ENCODE measurements at places on chromosomes 11 and 22. TPM values are rescaled to one million over a fixed set of nuclear protein-coding genes. Genes with fewer than 3 reads are reported as not detected.
A peak's percentile ranks its signal among the peaks of the same experiment; 100 is the strongest.

Gene GGTLC2
- not detected for total RNA-seq

Gene MOGAT2
- total RNA-seq: not detected

Gene STARD10
- 10.4 TPM for total RNA-seq

Gene ESAM
- not detected for total RNA-seq

Gene SULT4A1
- total RNA-seq: not detected

Gene LRRC55
- not detected for total RNA-seq

Gene ADAMTS8
- not detected for total RNA-seq

Gene P2RY6
- 1.5 TPM for total RNA-seq

GRCh38 chr11:114880442-114880841 lies 202.1 kb downstream of the NXPE2 start:
- no peak for DNase-seq

DNA sequence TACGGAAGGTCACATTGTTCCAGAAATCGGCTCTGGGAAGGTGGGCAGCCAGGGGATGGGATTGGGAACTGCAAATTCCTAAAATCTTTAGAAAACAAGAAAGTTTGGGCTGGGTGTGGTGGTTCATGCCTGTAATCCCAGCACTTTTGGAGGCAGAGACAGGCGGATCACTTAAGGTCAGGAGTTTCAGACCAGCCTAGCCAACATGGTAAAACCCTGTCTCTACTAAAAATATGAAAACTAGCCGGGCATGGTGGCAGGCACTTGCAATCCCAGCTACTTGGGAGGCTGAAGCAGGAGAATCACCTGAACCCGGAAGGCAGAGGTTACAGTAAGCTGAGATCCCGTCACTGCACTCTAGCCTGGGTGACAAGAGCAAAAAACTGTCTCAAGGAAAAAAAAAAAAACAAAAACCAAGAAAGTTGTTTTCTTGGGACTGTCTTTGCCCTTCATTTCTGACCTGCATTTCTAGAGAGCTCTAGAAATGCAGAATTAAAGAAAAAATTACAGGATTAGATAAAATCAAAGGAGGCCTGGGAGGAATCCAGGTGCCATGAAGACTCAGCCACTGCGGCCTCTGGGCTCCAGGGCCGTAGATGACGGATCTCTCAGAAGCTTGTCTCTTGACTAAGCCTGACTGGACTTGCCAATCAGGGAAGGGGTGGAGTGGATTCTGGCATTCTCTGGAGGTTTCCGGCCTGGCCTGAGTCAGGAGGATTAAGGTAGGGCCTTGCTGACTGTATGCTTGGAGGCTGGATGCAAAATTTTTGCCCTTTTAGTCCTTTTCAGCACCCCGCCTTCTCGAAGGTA lies 5.3 kb upstream of the MALAT1 start:
- peak; percentile 99 for DNase-seq

DNA sequence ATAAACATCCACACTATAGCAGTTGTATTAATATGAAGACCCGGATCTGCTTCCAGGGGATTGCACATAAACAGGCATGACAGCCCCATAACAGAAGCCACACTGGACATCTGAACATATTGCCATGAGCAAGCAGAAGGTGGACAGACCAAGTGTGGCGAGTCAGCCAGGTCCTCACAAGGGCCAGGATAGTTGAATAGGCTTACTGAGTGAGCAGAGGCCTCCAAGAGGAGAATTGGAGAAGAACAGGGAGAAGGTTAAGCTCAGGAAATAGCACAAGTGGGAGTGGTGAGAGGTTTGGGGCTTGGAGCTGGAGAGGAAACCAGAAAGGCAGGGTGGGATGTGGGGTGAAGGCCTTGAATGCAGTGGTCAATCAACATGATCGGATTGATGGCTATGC lies 10.8 kb downstream of the SLC35C1 start:
- DNase-seq: peak; percentile 60

- DNase-seq: no peak
Measured at GRCh38 chr22:25282346-25282670, 62.9 kb downstream of the CRYBB2 start.

DNA sequence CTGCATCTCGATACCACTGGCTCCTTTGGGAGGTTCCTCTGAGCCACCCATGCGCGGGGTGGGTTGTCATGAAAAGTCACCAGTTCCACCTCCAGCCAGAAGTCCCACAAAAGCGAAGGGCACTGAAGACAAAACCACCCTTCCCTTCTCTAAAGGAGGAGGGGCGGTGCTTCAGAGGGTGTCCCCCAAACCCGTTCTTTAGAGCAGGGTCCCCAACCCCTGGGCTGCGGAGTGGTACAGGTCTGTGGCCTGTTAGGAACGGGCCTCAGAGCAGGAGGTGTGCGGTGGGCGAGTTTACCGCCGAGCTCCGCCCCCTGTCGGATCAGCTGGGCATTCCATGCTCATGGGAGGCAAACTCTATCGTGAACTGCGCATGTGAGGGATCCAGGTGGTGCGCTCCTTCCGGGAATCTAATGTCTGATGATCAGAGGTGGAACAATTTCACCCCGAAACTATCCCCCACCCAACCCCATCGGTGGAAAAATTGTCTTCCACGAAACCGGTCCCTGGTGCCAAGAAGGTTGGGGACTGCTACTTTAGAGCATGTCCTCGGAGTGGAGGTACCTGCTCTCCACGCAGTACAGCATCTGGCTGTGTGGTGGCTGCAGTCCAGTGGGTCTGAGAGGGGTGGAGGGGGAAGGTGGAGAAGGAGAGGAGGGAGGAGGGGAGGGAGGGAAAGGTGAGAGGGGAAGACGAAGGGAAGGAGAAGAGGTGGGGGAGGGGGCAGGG lies 72.9 kb upstream of the SEPTIN5 start:
- no peak for DNase-seq

DNA sequence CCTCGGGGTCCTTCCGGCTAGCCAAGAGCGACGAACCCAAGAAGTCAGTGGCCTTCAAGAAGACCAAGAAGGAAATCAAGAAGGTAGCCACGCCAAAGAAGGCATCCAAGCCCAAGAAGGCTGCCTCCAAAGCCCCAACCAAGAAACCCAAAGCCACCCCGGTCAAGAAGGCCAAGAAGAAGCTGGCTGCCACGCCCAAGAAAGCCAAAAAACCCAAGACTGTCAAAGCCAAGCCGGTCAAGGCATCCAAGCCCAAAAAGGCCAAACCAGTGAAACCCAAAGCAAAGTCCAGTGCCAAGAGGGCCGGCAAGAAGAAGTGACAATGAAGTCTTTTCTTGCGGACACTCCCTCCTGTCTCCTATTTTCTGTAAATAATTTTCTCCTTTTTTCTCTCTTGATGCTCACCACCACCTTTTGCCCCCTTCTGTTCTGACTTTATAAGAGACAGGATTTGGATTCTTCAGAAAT lies 1.9 kb upstream of the GCAT start:
- no peak for DNase-seq

- DNase-seq: no peak
Measured at GRCh38 chr22:30249049-30250038, 2.8 kb upstream of the LIF start.

DNA sequence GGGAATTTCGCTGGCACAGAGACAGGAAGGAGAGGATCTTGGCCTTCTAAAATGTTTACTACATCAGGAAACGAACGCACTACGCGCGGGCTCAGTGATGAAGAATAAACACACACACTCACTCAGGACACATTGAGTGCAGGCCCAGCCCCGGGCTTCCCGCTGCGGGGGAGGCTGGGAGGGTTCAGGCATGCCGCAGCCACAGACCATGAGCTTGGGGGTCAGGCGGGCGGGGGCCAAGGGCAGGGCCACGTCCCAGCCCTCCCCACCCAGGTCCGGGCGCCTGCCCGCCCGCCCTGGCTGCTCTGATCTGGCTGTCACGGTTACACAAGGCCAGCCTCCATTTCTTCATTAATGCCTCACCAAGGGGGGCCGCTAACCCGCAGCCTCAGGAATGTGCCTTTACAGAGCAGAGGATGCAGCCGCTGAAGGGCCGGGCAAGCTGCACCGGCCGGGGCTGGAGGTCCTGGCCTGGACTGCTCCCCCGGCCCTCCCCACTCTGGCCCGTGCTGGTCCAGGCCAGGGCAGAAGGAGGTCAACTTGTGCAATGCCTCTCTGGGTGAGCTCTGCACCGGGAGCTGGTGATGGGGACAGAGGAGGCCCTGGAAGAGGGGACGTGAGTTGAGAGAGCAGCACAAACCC lies 41.7 kb downstream of the IGF2 start:
- DNase-seq: peak; percentile 75

GRCh38 chr11:119803139-119803538 lies 74.1 kb upstream of the NECTIN1 start:
- DNase-seq: no peak

DNA sequence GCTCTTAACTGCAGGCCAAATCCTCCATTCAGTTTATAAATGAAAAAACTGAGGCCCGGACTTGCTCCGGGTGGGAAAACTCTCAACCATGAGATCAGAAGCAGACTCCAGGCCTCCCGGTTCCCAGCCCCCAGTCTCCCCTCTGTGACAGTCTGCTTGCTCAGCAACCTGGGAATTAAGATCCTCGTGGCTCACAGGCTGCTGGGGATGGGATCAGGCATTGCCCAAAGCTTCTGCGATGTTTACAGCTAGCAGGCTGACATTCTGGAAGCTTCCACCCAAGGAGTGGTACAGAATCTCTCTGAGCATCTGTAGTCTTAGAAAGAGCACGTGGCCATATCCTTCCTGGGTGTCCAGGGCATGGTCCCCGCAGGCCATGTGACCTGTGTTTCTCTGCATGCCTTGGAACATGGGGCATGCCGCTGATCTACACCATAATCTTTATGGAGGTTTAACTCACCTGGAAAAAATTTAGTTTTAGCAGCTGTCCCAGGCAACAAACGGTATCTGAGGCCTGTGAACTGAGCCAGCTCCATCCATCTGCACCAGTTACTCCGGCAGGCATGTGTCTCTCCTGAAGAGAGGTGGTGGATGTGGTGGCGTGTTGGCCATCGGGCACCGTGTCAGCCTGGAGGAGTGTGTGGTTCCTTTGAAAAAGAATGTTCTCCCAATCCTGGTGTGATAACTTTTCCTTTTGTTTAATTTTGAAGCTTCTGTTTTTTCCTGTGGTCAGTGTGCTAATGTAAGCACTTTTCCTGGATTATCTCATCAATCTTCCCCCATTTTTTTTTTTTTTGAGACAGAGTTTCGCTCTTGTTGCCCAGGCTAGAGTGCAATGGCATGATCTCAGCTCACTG lies 7.9 kb downstream of the FBLN1 start:
- no peak for DNase-seq

- no peak for DNase-seq
Measured at GRCh38 chr11:17601676-17602075, 54.6 kb downstream of the OTOG start.

- peak; percentile 96 for DNase-seq
Measured at GRCh38 chr11:124643605-124644425, 21.2 kb downstream of the TBRG1 start.

DNA sequence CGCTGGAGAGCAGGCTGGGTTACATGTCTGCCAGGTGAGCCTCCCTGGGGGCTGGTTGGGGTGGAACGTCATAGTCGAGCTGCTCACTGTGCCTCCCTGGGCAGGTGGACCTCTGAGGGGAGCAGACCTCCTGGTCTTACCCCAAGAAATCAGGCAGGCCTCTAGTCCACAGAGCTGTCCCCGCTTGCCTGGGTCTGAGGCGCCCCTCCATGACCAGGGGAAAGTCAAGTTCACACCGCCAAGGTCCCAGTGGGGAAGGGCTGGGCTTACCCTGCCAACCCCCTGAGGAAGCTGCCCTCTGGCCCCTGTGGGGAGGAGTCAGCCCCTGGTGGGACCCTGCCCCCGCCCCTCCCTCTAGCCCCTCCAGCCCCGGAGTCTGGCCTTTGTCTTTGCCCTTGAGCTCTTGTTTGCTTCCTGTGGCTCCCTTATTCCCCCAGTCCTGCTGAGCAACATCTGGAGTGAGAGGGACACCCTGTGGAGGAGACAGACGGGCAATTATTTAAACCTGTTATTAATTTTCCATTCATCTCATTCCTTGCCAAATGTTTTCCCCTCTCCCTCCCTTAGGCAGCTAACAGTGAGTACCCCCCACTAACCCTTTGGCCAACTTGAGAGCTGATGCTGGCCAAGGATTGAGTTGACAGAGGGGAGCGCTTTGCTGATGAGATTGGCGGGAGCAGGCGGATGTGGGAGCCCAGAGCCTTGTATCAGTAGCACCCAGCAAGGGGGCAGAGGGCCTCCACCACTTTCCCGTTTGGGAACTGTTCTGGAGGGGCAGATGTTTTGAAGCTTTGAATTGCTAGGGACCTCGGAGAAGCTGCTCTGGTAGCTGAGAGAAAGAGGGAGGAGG lies 83.4 kb downstream of the CEP164 start:
- no peak for DNase-seq

DNA sequence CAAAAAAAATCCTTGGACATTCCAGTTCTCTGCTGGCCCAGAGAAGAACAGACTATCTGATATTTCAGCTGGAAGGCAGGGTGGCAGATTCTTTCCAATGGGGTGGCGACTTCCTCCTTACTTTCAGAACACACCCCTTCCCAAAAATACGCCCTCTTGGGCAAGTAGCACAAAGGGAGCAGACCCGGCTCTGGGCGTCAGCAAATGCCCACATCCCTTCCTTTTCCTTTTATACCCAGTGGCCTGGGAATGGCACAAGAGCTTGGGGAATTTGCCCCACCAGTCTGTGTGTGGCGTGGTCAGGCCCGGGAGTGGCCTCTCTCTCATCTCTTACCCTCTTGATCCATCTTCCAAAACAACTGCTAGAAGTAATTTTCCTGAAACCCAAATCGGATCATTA lies 33.0 kb upstream of the NUP160 start:
- DNase-seq: no peak

GRCh38 chr22:50406416-50407170 lies 63.5 kb downstream of the PPP6R2 start:
- no peak for DNase-seq

DNA sequence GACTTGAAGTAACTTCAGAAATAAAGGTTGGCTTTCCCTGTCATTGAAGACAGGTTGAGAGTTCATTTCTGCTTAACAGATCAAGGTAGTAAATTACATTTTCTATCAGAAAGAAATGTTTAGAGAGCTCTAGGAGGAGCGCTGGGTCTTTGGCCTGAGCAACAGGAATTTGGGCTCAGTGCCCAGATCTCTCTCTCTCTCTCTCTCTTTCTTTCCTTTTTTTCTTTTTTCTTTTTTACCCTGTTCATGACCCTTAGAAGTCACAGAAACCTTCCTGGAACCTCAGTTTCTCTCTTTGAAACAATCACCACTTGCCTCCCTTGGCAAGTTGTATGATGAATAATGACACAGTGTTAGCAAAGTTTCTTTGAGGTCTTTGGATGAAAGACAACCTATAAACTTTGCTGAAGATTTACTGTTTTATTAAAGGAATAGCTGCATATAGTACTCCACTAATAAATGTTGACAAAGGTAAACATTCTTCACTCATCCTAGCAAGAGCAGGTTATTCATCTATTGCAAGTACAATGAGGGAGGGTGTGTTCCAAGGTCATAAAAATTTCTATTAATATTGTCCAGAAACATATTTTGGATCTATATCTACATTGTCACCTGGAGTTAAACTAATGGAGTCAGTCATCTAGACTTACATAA lies 35.5 kb upstream of the RASSF10 start:
- DNase-seq: no peak

GRCh38 chr11:130523609-130524008 lies 75.2 kb downstream of the ADAMTS15 start:
- peak; percentile 82 for DNase-seq
